ENCODE measurements at places on chromosomes 5 and 9. TPM values are rescaled to one million over a fixed set of nuclear protein-coding genes. Genes with fewer than 3 reads are reported as not detected.

DNA sequence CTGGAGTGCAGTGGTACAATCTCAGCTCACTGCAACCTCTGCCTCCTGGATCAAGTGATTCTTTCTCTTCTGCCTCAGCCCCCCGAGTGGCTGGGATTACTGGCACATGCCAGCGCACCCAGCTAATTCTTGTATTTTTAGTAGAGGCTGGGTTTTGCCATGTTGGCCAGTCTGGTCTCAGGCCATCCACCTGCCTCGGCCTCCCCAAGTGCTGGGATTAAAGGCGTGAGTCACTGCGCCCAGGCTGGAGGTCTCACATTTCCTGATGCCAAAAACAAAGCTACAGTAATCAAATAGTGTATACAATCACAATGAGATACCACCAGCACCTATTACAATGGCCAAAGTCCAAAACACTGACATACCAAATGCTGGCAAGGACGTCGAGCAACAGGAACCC, 51.1 kb downstream of the TTLL11 start:
- DNase-seq, result no peak

DNA sequence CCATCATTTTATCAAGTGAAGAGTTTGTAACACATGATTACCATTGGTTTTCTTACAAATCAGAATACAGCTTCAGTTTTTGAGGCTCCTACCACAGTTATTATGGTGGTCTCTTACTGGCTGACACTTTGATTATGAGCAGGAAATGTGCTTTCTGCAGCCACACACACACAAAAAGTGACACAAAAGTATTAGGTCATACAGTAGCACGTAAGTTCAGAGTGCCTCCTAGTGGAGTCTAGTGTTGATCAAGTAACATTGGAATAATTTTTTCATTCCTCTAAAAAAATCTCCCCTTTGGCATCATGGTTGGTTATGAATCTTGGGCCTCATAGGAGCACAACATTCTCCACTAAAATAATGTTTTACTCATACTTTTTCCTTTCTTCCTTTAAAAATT, 37.6 kb downstream of the PAM start:
- DNase-seq, result no peak

GRCh38 chr9:114991861-114992260, 61.5 kb upstream of the TNFSF8 start:
- no peak for DNase-seq

DNA sequence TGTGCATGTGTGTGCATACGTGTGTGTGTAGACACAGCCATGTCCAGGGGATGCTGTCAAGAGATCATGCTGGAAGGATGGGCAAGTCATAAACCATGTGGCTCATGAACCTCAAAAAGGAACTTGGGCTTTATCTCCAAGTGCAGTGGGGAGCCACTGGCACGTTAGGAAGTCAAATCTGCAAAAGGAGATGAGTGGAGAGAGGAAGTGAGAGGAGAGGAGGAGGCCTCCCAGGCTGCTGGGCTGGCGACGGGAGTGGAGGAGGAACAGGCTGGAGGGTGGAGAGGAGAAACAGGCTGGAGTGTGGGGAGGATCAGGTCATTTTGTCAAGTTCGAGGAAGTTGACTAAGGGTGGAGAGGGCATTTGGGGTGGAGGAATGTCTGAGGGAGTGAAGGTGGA, 29.2 kb upstream of the TIFAB start:
- no peak for DNase-seq

DNA sequence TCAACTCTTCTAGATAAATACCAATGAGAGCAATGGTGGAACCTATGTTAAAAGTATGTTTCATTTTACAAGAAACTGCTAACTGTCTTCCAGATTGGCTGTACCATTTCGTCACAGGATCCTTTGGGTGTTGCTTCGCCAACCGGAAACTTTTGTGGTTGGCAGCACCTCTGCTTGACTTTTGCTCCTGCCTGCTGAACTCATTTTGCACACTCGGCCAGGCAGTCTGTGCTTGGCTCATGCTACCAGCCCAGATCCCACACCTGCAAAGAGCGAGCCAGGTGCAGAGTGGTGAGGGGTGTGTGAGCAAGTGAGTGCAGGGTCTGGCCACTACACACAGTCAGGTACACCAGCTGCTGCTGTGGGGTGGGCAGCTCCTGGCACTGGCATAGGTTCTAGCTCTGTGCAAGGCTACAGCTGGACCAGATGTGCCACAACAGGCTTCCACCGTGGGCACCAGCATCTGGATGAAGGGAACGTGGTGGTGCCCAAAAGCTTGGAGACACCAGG, 422.3 kb downstream of the PRR16 start:
- DNase-seq, result no peak

GRCh38 chr9:121651008-121651294, 483 bp upstream of the DAB2IP start:
- DNase-seq, result no peak

GRCh38 chr5:101977729-101978345, 318.2 kb downstream of the SLCO4C1 start:
- no peak for DNase-seq

DNA sequence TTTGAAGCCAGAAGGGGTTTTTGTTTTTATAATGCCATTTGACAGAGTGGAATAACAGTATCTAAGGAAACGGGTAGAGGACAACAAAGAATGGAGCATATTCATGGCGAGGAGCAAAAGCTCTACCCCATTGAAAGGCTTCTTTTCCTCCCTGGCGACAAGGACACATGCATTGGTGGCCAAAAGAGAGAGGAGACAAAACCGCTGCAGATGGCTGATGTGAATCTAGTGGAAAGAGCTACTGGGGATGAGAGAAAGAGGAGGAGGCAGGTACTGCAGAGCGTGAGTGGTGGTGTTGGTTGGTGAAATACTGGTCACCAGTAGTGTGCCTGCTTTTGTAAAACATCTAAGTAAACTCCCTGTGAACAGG, 491 bp downstream of the APC start:
- no peak for DNase-seq

GRCh38 chr9:12859704-12860251, 85.0 kb downstream of the LURAP1L start:
- DNase-seq, result no peak

- peak; percentile 79 for DNase-seq
Observed at GRCh38 chr9:137042751-137043727, 2.9 kb downstream of the NPDC1 start.

- DNase-seq, result no peak
Observed at GRCh38 chr5:91159647-91160046, 223.5 kb downstream of the ARRDC3 start.

GRCh38 chr5:67234671-67235176, 38.1 kb upstream of the CD180 start:
- peak; percentile 55 for DNase-seq

- DNase-seq, result no peak
Observed at GRCh38 chr9:126208216-126208758, 118.3 kb upstream of the MVB12B start.

DNA sequence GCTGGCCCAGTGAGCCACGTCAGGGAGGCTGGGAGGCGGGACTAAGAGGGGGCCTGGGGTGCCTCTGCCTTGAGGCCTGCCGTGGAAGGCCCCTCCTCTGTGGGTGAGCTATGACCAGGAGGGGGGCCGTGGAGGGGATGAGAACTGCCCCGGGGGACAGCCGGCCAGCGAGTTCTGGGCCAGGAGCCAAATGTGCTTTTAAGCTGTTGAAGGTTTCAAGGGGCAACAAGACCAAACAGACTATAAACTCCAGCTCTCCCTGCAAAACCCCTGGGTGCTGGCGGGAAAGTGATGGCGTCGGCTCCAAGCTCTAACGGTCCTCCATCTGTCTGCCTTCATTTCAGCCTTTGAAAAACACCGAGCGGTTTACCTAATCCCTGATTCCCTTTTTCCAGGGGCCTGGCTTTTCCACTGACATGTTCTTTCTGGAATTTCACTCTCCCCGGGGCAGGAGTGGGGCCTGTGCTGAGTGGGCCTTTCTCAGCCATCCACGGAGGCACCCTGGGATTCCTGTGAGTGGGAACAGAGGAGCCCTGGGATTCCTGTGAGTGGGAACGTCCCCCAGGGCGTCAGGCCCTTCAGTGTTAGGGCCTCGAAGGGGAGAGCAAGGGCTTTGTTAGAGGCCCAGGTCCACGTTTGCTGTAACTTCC, 65.6 kb downstream of the COL5A1 start:
- DNase-seq, result peak; percentile 91

DNA sequence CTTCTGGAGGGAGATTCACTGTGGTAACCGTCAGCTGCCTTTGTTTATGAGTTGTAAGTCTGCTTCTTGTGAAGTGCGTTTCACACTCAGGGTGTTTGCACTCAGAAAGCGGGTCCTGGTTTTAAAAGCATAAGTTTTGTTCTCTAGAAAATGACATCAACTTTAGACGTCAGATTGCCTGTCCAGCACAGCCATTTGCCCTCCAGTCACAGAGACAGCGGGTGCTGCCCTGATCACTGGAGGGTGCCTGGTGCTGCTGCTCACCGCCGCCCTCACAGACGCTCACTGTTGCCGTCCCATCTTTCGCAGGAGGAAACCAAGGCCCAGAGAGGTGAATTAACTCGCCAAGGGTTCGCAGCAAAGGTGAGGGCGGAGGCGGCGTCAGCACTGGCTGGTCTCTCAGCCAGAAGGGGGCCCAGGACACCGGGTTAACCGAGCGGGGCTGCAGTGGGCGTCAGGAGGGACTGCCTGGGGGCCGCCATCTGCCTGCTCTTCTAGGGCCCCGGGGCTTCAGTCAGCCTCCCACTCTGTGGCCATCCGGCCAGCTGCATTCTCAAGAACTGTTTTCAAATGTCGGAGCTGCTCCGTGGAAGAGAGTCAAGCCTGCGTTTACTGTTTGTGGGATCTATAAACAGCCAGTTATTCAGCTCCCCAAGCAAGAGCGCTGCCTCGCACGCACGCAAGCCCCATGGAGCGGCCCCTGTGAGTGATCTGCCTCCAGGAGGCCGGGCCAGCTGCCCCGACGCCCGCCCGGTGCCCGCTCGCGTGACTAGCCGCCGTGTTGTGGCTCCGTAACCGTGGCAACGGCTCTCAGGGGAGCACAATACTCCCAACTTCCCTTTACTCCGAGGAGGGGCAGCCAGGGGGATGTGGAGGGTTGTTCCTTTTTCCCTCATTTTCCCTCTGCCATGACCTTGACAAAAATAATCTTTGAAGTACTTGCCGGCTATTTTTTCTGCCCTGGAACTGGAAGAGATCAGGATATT, 43.4 kb upstream of the EXOC3 start:
- DNase-seq, result peak; percentile 92

DNA sequence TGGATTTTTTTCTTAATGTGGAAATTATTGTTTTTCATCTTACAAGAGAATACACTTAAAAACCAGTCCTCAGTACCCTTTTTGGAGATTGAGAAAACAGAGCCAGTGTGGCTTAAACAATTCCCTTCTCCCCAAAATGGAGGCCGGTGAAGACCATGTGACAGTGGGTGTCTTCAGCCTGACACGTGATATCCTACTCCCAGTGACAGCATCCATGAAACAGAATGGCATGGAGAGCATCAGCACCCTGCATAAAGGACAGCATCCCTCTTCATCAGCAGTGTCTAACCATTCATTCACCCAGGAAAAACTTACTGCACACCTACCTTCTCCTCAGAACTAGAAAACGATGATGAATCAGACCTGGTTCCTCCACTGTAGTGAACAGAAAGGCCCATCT, 103.4 kb upstream of the RAI14 start:
- no peak for DNase-seq

GRCh38 chr9:116322521-116322920, 168.9 kb downstream of the PAPPA start:
- DNase-seq, result no peak

- no peak for DNase-seq
Observed at GRCh38 chr5:95959888-95960666, 1.6 kb downstream of the ELL2 start.

- DNase-seq, result peak; percentile 69
Observed at GRCh38 chr5:116411101-116411571, 163.5 kb downstream of the SEMA6A start.

GRCh38 chr5:172691886-172692285, 50.8 kb downstream of the NEURL1B start:
- no peak for DNase-seq

DNA sequence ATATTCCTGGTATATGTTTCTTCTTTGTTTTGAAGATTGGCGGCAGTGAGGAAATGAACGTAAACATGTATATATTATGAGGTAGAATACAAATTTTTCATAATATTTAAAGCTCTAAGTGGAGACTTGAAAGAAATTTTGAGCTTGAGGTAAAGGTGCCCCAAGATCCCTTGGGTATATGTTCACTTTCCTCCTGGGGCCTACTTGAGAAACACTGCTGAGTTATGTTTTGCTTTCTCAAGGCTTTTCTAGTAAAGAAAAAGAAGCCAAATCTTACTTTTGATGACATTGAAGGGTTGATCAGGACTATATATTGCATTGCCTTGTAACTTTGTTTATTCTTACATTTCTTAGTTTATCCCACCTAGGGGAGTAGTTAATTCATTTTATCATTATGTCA, 30.7 kb downstream of the AP3S1 start:
- DNase-seq, result no peak

DNA sequence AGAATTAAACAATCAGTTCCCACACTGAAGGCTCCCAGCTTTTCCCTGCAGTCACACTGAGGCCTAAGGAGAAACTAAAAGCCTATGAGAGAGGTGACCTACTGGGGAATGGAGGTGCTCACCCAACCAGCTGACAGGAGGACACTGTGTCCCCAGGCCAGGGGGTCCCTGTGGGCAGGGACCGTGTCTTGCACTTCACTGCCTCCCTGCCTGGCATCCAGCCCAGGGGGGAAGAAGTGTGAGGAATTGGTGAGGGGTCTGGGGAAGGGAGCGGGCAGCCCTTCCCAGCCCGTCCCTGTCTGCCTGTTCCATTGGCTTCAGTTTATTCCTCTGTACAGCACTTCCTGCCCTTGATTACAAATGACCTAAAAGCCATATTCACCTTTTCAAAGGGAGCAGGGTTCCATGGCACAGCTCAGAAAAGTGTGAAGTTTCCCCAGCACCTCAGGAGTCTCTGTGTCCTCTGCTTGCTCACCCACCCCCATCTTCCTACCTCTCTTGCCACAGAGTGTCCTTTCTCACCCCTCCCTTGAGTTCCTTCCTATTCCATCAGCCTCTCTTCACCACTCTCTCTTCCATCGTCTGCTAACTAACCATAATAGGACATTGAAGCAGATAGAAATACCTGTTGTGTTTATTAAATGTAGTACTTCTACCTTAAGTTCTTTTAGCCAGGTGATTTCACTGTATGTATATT, 12.9 kb downstream of the OTULINL start:
- DNase-seq, result no peak

DNA sequence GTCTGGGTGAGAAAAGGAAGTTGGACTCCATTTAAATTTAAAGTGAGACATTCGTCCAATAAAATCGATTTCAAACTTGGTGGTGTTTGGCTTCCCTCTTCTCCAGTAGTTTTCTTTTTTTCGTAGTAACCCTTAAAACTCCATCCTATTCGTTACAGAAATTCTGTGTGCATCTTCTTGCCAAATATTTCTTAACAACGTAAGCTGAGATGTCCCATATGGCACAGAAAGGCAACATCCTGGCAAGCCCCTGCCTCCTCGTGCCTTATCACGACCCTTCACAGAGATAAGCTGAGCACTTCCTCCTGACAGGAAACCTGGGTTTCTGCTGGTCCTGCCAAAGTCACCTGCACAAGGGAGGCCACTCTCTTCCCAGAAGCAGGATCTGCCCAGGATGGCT, 11.8 kb upstream of the ADAMTS2 start:
- DNase-seq, result no peak

GRCh38 chr9:88530051-88530450, 4.9 kb upstream of the NXNL2 start:
- no peak for DNase-seq

The PHYHD1 gene
- 28.7 TPM for total RNA-seq

The DND1 gene
- total RNA-seq, result 0.40 TPM

The MYOT gene
- 11.7 TPM for total RNA-seq

The GMCL2 gene
- not detected for total RNA-seq

The CDH18 gene
- not detected for total RNA-seq

The TPD52L3 gene
- total RNA-seq, result not detected

The MYMK gene
- not detected for total RNA-seq

The ZNF879 gene
- 4.0 TPM for total RNA-seq

The TRIM36 gene
- 0.19 TPM for total RNA-seq

The FSD1L gene
- 5.5 TPM for total RNA-seq

The SREK1 gene
- total RNA-seq, result 27.0 TPM
